ENCODE measurements at places on chromosomes 12 and 14. TPM values are rescaled to one million over a fixed set of nuclear protein-coding genes. Genes with fewer than 3 reads are reported as not detected.

- H3K27me3 ChIP-seq: no peaks in the 10 kb centered on the region
- no peak for DNase-seq
- no peak overlapping the region for H3K4me3 ChIP-seq
- no peaks in the 10 kb centered on the region for H3K36me3 ChIP-seq
- no peaks in the 10 kb centered on the region for H3K4me1 ChIP-seq
- H3K27ac ChIP-seq: no peak overlapping the region
These were observed 345.0 kb downstream of the LRIG3 start for GRCh38 chr12:58575256-58575655.

- no peaks in the 10 kb centered on the region for H3K4me1 ChIP-seq
- H3K4me3 ChIP-seq: no peak overlapping the region
- H3K27ac ChIP-seq: no peak overlapping the region
- DNase-seq: no peak
These were observed 203.1 kb downstream of the PTPRO start for GRCh38 chr12:15525441-15525840.

- no peak overlapping the region for H3K4me3 ChIP-seq
- DNase-seq: no peak
- H3K4me1 ChIP-seq: no peaks in the 10 kb centered on the region
- H3K36me3 ChIP-seq: no peaks in the 10 kb centered on the region
These were observed 4.5 kb downstream of the DHRS2 start for GRCh38 chr14:23640524-23641141.

Gene SYCP3
- 0.64 TPM for total RNA-seq

- H3K27me3 ChIP-seq: no peaks in the 10 kb centered on the region
- no peak overlapping the region for H3K4me3 ChIP-seq
- H3K36me3 ChIP-seq: no peaks in the 10 kb centered on the region
- H3K4me1 ChIP-seq: no peaks in the 10 kb centered on the region
- DNase-seq: peak; percentile 74
These were observed 20.9 kb upstream of the ANO2 start for GRCh38 chr12:5965950-5966383.

Gene SERPINA5
- 0.41 TPM for total RNA-seq

GRCh38 chr12:39605501-39605900 lies 14.1 kb downstream of the ABCD2 start:
- no peak for DNase-seq
- no peaks in the 10 kb centered on the region for H3K27me3 ChIP-seq
- H3K27ac ChIP-seq: no peak overlapping the region
- no peak overlapping the region for H3K4me3 ChIP-seq
- H3K36me3 ChIP-seq: no peaks in the 10 kb centered on the region

DNA sequence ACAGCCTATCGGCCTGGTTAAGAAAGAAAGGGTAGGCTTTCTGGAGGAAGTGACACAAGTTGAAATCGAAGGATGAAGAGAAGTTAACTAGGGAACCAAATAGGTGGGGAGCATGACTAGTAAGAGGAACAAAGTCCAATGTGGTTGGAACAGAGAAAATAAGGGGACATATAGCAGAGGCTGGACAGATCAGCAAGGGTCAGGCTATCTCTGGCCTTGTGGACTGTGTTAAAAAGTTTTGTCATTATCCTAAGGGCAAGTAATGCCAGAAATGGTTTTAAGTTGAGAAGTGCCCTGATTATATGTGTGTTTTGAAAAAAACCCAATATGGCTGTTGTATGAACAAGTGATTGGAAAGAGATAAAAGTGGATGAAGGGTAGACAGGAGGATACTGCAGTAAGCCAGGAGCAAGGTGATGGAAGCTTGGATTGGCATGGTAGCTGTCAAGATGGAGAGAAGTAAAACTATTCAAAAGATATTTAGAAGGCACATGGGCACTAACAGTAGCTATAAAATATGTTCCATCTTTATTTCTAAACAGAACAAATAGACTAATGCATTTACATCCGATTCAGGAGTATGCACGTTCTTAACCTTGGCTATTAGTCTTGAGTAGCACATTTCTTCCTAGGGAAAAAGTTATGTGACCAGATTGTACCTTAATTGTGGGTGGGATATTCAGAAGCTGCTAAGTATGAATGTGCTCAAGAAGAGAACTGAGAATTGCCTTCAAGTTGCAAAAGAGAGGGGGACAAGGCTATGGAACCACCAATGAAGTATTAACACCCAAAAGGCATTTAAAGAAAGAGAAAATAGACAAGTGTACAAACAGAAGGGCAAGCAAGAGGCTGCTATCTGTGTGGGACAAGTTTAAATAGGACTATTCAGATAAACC lies 46.8 kb upstream of the OR5AU1 start:
- DNase-seq: no peak
- no peaks in the 10 kb centered on the region for H3K27me3 ChIP-seq
- H3K4me3 ChIP-seq: no peak overlapping the region
- H3K27ac ChIP-seq: no peak overlapping the region

GRCh38 chr14:93536945-93537344 lies 106.2 kb downstream of the UNC79 start:
- H3K36me3 ChIP-seq: no peaks in the 10 kb centered on the region
- H3K27me3 ChIP-seq: no peaks in the 10 kb centered on the region
- H3K27ac ChIP-seq: no peak overlapping the region
- H3K4me3 ChIP-seq: no peak overlapping the region

GRCh38 chr12:121388421-121388981 lies 11.4 kb upstream of the RNF34 start:
- no peak overlapping the region for H3K4me3 ChIP-seq
- H3K27me3 ChIP-seq: no peaks in the 10 kb centered on the region
- H3K27ac ChIP-seq: no peak overlapping the region

Gene ENDOU
- 0.32 TPM for total RNA-seq

Gene BHLHE41
- 104 TPM for total RNA-seq

Gene CISTR
- total RNA-seq: not detected

GRCh38 chr12:67853204-67853603 lies 136.0 kb upstream of the IFNG-AS1 start:
- H3K4me1 ChIP-seq: no peaks in the 10 kb centered on the region
- H3K27ac ChIP-seq: no peak overlapping the region
- H3K4me3 ChIP-seq: no peak overlapping the region
- H3K27me3 ChIP-seq: no peaks in the 10 kb centered on the region
